ENCODE measurements at places on chromosomes 16 and 17. TPM values are rescaled to one million over a fixed set of nuclear protein-coding genes. Genes with fewer than 3 reads are reported as not detected.

HSD11B2 gene
- polyA plus RNA-seq: not detected

GRCh38 chr16:13733561-13733960 is 186.4 kb upstream of the ERCC4 start:
- no peak for DNase-seq

GRCh38 chr17:79017546-79018369 is 6.2 kb upstream of the C1QTNF1 start:
- no peak for DNase-seq

GRCh38 chr17:63258785-63259184 is 187.3 kb downstream of the CYB561 start:
- no peak for DNase-seq

DNA sequence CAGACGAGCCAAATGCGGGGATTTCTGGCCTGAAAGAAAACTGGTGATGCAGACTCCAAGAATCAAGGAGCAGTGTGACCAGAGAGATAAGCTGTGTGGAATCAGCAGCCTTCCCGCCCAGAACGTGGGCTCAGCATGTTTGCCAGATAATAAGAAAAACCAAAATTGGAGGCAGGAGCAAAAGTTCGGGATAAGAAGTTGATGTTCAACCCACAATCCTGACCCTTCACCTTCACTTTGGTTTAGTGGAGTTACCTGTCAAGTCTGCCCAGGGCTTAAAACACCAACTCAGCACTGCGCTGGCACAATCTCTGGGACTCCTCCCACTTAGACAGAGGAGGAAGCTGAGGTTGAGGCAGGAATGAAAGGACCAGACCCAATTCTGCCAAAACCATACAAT is 3.1 kb downstream of the SLC43A2 start:
- no peak for DNase-seq

- DNase-seq: no peak
Observed at GRCh38 chr17:34620458-34620857, 41.1 kb downstream of the TMEM132E start.

All from CD8-positive, alpha-beta memory T cell (primary cell).